ENCODE measurements at places on chromosomes 16 and 17.

- no peak for DNase-seq
Observed at GRCh38 chr17:1617620-1618174, 10.9 kb downstream of the SLC43A2 start.

DNA sequence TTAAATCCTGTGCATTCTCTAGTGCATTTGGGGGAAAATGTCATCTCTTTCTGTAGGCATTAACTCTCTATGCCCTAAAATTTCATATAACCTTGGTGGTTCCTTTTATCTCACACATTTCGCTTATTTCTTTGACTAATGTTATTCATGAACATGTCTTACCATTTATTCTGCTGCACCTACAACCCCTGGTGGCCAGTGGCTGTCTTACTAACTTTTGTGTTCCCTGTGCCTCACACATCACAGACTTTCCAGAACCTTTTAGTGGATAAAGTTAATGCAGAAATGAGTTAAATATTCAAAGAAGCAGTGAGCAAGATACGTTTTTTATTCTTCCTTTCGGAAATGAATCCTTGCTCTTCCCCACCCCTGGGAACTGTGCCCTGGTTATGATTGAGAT, 111.9 kb downstream of the CDH13 start:
- no peak for DNase-seq

GRCh38 chr16:9254863-9255262, 163.4 kb downstream of the HAPSTR1 start:
- no peak for DNase-seq

GRCh38 chr16:22023505-22023904, 15.6 kb downstream of the MOSMO start:
- DNase-seq = no peak

DNA sequence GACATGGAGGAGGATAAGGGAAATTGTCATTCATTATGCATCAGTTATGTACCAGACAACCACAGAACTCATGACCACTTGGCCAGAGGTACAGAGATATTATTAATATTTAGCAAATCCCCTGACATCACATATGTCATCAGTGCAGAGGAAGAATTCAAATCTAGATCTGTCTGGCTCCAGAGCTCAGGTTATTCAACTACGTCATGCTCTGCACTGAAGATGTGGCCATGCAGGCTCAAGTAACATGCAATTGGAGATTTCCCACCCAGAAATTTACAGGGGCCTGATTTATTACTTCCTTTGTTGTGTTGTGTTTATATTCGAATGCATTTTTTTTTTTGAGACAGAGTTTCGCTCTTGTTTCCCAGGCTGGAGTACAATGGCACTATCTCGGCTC, 224.3 kb downstream of the HS3ST4 start:
- no peak for DNase-seq

GRCh38 chr17:58576679-58577367, 62.4 kb upstream of the MTMR4 start:
- DNase-seq = no peak

DNA sequence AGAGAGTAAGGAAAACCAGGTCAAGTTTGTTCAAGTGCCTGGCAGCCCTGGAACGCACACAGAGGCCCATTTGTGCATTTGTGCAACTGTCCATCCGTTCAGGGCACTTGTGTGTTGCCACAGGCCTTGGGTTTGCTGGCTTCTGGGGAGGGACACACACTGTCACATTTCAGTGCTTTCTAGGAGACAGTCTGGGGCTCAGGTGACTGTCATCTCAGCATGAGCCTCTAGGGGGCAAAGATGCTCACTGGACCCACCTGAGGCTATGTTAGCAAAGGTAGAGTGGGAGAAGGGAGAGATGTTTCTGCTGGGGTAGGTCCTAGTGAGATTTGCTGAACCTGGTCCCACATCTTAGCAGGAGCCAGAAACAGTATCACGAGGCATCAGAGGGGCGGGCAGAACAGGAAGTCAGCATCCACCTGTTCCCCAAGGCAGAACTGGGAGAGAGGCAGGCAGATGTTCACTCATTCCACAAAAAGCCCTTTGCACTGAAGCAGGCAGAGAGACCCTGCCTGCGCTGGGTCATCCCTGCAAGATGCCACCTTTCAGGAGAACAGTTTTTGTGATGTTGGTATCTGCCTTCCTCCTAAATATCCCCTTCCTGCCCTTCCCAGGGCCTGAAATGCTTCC, 48.5 kb downstream of the RAI1 start:
- DNase-seq = peak; percentile 55

DNA sequence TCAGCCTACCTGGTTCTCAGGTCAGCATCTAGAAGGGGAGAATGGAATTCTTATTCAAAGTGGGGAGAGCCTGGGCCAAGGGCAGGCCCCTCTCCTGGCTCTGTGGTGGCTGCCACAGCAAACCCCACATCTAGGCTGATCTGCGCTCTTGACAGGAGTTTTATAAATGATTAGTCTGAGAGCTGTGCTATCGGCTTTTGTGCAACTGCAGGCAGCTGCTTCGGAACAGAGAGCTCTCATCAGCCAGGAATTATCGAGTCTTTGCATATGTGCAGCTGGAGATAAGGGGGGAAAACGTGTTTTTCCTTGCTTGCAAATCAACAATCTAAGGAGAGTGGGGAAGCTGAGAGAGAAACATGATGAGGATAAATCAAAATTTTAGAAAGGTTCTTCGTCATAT, 91.7 kb downstream of the HS3ST3A1 start:
- no peak for DNase-seq

DNA sequence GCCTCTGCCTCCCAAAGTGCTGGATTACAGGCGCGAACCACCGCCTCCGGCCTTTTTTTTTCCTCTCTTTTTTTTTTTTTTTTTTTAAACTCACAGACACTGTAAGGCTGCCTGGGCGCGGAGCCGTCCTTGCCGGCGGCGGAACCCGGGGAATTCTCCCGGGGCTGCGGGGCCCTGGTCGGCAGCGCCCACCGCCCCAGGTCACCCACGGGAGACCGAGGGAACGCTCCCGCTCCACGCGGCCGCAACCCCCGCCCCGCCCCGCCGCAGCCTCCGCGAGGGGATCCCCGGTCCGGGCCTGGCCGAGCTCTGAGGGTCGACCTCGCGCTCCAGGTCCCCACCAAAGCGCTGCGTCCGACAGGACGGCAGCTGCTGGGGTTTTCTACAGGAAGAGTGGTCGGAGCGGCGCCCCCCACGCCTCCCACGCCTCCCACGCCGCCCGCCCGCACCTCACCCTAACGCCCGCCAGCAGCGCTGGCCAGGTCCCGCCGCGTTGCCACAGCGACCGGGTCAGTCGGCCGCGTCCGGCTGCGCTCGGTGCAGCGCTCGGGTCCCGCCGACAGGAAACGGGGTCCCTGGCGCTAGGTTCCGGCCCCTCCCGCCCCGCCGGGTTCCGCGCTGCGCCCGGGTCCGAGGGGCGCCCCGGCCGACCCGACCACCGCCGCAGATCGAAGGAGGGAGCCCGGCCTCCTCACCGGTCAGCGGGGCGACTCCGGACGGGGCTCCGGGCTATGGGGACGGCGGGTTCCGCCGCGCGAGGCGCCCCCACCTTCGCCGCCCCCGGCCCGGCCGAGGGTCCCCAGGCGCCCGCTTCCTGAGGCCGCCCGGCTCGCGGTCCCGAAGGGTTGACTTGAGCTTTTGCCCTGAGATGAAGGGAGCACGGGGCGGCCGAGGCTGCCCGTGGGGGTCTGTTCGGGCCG, at the start of gene CCDC57:
Gene CCDC57, minus strand, starts transcription at position 512 of the 920 bp plus-strand sequence. CDS start 10,898 bp downstream, outside the sequence.
- peak; percentile 75 for DNase-seq

DNA sequence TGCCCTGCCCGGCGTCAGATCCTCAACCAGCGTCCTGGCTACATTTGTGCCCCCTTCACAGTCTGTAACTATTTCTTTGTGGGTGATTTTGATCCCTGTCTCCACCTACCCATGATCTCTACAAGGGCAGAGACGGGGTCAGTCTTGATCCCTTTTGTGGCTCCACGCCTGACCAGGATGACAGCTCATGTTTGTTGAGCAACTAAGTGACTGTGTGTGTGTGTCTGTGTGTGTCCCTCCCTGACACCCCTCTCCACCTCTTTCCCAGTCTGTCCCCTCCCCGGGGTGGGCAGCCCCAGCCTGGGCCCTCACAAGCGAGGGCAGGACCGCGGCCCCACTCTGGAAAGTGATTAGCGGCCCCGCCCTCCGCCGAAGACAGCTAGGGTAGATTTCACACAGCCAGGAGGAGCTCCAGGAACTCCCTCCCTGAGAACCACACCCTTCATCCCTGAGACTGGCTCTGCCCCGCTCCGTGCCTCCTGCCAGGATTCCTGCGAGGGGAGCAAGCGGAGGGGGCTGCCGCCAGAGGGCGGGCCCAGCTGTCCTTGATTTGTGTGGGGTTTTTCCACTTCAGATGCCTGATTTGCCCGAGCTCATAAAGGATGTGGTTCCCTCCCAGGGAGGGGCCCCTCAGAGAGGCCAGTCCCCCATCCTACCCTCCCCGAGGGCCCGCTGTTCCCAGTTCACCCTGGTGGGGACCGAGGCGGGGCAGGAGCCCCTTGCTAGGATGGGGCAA, 5.3 kb upstream of the HS3ST6 start:
- no peak for DNase-seq

GRCh38 chr16:2420035-2420434, 9.2 kb upstream of the CCNF start:
- DNase-seq = no peak

- DNase-seq = no peak
Observed at GRCh38 chr17:73269791-73270190, 8.1 kb upstream of the CPSF4L start.

DNA sequence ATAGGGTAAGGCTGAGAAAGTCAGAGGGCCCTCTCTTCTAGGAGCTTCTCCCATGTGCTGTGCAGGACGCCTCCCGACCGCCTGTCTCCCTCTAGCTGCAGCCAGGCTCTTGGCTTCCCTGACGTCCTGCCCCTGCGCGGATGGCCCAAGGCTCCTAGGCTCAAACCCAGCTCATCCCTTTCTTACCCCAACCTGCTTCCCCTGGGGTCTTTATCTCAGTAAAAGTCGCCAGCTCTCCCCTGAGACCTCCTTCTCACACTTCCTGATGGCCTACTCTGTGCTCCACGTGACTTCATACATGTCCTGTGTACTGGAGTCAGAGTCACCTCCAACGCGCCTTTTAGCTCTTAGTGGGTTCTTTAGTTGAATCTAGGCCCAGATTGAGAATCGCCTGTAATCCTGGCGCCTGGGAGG, 1.1 kb upstream of the ZNF747 start:
- peak; percentile 69 for DNase-seq

GRCh38 chr16:88316941-88317612, 65.7 kb upstream of the ZNF469 start:
- no peak for DNase-seq

DNA sequence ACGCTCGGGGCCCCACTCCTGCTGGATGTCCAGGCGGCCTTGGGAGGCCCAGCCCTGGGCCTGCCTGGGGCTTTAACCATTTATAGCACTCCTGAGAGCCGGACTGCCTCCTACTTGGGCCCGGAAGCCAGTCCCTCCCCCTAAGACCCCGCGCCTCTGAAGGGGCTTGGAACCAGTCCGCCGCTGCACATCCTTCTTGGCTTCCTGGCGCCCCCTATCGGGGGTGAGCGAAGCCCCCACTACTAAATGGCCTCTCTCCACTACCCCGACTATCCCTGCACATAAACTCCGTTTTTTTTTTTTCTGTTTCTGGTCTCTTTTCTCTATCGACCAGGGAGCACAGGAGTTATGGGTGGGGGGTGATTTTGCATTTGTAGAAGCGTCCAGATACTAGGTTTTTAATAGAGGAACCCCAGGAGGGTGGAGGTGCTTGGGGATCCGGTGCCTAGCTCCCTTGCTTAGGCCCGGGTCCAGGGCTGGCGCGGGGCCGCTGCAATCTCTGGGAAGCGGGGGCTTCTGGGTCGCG, 633 bp upstream of the NOL3 start:
- DNase-seq = peak; percentile 44

- DNase-seq = no peak
Observed at GRCh38 chr17:58401287-58401686, 16.0 kb downstream of the RNF43 start.

DNA sequence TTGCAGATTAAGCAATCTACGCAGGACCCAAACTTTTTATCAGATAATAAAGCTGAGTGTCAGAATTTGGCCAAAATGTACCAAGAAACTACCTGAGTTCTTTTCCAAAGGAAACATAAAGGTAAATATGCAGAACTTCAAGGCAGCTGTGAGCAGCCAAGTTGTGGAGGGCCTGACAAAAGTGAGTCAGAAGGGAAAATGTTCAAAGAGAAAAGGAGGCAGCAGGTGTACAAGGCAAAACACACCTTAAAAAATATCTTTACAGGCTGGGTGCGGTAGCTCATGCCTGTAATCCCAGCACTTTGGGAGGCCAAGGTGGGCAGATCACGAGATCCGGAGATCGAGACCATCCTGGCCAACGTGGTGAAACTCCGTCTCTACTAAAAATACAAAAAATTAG, 7.0 kb upstream of the KANSL1 start:
- no peak for DNase-seq

GRCh38 chr16:13138528-13138927, 237.1 kb downstream of the SHISA9 start:
- no peak for DNase-seq

DNA sequence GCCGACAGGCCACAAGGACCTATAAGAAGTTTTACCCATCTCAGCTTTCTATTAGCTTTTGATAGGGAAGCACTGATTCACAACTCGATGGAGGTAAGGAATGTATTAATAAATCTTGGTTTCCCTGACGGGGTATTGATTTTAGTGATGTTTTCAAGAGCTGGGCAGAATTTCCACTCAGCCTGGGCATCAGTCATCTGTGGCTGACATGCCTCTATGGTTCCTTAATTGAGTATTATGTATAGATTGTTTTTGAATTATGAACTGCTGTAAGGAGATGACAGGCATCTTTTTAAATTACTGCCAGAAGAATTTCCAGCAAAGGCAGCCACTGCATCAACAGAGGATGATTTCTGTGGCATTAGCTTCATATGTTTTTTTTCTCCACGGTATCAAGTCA, 128.6 kb downstream of the CPPED1 start:
- DNase-seq = no peak

- peak; percentile 28 for DNase-seq
Observed at GRCh38 chr17:33725675-33726271, 432.7 kb upstream of the ASIC2 start.

DNA sequence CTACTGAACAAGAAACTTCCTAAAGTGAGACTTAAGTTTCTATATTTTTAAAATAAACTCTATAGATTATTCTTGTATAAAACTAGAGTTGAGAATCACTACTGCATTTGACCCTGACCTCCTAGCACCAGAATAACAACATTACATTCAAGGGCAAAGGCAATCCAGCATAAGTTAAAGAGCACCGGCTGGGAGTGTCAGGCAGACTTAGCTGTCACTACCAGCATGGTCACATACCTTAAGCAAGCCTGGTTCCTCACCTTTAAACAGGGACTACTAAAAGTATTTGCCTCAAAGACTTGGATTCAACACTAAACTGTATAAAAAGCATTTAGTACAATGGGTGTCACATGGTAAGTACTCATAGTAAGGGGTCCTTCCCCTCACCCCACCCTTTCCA, 90.4 kb downstream of the SSH2 start:
- no peak for DNase-seq

- no peak for DNase-seq
Observed at GRCh38 chr17:78789149-78789662, 7.1 kb upstream of the CYTH1 start.

- no peak for DNase-seq
Observed at GRCh38 chr17:17379197-17379991, 76.2 kb downstream of the NT5M start.

- no peak for DNase-seq
Observed at GRCh38 chr17:49183801-49184200, 26.6 kb downstream of the GNGT2 start.

- peak; percentile 18 for DNase-seq
Observed at GRCh38 chr17:67602974-67603373, 114.8 kb upstream of the NOL11 start.
